ENCODE measurements at places on chromosomes 5 and 9.

- DNase-seq, result no peak
Measured at GRCh38 chr5:138722544-138723177, 30.6 kb upstream of the CTNNA1 start.

DNA sequence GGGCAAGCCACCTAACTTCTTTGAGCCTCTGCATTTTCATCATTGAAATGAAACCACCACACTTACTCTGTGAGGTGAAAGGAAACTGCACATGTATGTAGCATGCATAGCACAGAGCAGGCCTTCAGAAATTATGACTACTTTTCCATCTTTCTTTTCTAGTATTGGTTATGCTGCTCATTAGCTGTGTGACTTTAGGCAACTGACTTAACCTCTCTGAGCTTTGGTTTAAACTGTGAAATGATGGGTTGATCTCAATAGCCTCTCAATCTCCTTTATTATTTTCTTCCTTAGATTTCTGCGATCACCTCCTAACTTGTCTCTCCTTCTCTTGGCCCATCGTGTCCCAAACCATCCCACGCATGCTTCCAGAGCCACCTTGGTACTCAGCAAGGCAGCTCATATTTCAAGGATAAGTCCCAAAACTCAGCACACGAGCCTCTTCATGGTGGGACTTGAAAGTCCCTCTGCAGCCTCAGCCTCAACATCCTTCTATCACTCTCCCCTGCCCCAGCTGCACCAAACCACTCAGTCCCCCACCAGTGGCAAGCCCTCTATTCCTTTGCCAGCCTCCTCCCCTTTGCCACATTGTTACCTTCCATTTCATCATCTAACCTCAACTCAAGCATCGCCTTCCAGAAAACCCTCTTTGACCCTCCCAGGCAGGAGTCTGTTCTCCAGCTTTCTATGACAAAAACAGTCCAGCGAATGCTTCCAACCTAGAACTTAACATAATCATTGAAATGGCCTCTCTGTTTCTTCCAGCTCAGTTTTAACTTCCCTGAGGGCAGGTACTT lies 60.3 kb upstream of the DNAH5 start:
- no peak for DNase-seq

GRCh38 chr5:35247648-35248034 lies 17.4 kb upstream of the PRLR start:
- DNase-seq, result no peak

DNA sequence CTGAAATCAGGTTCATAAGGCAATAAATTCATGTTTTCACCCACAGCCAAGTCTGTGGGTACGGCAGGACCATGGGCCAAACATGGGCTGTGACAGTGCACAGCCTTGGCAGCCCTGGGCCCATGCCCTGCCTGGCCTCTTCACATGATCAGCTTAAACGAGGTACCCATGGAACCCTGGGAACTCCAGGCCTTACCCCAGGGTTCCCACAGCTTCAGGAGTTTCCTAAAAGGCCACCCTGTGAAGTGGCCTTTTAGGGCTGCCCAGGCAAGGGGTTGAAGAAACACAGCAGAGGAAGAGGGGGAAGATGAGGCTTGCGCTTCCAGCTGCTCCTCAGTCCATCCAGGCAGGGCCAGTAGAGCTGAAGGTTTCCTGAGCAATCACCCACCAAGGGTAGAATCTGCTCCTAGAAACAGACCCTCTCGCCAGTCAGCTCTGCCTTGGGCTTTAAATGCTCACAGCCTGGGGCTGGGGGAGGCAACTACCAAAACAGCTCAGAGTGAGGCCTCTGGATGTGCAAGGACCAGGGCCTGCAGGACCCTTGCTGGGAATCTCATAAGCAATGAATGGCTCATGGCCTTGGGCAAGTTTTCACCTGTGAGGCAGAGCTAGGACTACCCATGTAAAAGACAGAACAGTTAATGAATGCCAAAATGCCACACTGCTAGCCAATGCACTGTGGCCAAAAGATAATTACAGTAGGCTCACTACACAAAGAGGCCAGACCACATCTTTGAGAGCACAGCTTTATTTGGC lies 79.3 kb upstream of the LRRTM2 start:
- peak; percentile 31 for DNase-seq

DNA sequence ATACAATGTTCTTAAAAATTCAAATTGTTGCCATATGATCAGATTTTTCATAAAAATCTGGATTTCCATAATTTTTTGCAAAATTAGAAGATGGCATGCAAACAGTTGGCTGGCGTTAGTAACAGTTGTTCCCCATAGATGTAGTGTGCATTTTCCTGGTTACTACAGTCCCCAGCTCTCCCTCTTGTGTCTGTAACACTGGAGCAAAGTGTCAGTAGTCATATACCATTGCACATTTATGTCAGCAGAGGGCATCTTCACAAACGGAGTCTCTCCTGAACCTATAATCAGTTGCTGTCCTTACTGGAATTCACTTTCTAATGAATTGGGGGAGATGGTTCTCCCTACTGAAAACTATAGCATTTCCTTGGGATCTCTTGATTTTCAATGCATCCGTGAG lies 44.7 kb upstream of the DMAC1 start:
- no peak for DNase-seq
